CMK (cell line): ENCODE measurements at places on chromosomes 6 and 20.

- DNase-seq: peak; percentile 4
Measured at GRCh38 chr20:1894471-1894950, 696 bp upstream of the SIRPA start.

DNA sequence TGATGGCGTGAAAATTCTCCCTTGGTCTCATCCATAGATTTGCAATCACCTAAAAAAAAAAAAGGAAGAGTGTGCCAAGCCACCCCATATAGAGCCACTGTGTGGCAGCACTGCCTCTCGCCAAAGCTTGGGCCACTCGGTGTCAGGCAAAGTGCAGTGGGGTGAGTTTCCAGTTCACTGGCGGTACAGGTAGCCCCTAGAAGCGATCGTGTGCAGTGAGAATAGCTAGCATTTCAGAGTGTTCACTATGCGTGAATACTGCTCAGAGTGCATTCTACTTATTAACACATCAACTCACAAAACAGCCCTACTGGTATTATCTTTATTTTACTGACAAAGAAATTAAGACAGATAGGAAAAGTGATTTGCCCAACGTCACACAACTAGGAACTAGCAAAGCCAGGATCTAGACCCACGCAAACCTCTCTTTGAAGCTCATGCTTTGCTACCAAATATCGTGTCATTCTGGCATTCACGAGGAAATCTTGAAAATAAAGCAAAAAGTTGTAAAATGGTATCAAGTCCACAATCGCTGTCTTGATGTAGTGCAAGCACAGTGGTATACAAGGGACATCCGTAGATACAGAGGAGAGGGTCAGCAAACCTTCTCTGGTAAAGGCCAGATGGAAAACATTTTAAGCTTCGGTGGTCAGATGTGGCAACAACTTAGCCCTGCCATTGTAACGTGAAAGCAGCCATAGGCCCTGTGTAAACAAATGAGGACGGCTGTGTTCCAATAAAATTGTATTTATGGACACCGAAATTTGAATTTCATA is 10.4 kb upstream of the GCNT2 start:
- no peak for DNase-seq

- no peak for DNase-seq
Measured at GRCh38 chr6:90660931-90661330, 74.1 kb upstream of the MAP3K7 start.

GRCh38 chr20:25274481-25274880 is 26.6 kb downstream of the PYGB start:
- no peak for DNase-seq
